ENCODE measurements at places on chromosomes 3 and 15. TPM values are rescaled to one million over a fixed set of nuclear protein-coding genes. Genes with fewer than 3 reads are reported as not detected.

Gene LYSMD4
- polyA plus RNA-seq: 9.8 TPM

- DNase-seq: no peak
Observed at GRCh38 chr3:36302626-36303025, 77.7 kb upstream of the STAC start.

Gene COX5A
- 765 TPM for polyA plus RNA-seq

Gene PLSCR5
- polyA plus RNA-seq: not detected

DNA sequence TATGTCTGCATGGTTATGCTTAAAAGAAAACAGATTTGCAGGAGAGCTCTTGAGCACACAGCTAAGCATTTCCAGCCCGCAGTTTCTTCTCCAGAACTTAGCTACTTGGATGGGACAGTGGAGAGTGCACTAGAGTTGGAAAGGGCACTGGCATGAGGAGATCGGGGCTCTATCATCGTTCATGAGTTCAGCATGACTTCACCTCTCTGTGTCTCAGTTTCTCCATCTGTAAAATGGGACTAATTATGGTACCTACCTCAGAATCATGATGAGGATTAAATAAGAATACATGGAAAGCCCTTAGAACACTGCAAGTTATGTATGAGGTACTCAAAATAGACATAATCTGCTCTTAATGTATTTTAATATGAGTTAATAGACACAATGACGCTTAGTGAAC is 69.9 kb downstream of the CMTM8 start:
- DNase-seq: no peak

Gene SPINK8
- not detected for polyA plus RNA-seq

DNA sequence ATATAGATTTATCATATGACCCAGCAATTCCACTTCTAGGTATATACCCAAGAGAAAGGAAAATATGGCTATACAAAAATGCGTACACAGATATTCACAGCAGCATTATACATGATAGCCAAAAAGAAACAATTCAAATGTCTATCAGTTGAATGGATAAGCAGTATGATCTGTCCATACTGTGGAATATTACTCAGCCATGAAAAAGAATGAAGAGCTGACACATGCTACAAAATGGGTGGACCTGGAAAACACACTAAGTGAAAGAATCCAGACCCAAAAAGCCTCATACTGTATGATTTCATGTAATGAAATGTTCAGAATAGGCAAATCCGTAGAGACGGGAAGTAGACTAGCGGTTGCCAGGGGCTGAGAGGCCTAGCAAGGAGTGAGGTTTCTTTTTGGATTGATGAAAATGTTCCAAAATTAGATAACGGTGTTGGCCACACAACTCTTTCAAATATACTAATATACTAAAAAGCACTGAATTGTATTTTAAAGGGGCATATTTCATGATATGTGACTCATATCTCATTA is 33.4 kb downstream of the FGD5 start:
- no peak for DNase-seq

GRCh38 chr3:37762286-37762685 is 99.4 kb upstream of the CTDSPL start:
- peak; percentile 33 for DNase-seq

DNA sequence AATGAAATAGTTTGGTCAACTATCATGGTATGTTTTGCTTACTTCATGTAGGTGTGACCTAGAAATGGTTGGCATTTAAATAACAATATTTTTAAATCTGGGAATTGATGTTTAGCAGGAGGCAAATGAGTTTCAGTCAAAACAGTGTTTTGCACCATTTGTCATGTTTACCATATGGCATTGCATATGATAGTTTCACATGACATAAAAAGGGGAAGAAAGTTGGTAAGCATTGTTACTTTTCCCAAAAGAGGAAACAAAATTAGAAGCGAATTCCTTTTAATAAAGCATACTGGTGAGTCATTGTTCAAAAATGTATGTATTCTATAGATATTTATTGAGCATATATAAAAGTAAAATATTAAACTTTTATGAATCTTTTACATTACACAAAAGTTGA is 2.3 kb downstream of the RNF13 start:
- no peak for DNase-seq

Gene HGD
- not detected for polyA plus RNA-seq

Gene TNNC1
- 8.3 TPM for polyA plus RNA-seq

DNA sequence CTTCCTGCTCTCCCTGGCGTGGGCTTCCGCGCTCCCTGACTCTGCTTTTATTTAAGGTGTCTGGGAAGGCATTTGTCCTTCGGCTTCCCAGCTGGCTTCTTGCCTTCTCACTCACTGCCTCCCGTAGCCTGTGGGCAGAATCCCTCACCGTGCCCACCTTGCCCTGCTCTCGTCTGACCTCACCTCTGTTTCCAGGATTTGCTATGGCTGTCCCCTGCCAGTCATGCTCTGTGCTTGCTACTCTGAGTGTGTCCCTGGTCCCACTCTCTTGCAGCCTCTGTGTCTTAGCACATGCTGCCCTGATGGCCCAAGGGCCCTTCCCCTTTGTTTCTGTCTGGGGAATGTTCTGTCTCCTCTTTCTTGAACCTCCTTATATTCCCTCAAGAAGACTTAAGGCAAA is 26.2 kb downstream of the LPP start:
- DNase-seq: no peak

Gene NRG4
- polyA plus RNA-seq: 0.47 TPM

- no peak for DNase-seq
Observed at GRCh38 chr15:59329570-59330350, 42.9 kb downstream of the MYO1E start.

DNA sequence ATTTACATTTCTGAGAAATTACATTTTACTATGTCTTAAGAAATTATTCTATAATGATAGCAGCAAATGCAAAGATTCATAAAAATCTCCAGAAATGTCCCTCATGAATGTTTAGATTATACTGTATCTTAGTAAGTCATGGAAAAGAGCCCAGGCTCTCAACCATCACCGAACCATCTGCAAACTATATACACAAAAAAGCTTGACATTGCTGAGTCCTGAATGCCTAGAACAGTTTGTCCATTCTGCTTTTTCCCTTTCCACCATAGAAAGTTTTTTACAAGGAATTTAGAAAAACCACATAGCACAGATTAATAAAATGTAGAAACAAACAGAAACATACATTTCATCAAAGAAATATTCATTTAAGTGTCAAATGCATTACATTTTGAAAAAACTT is 83.6 kb downstream of the MYO9A start:
- no peak for DNase-seq

- DNase-seq: no peak
Observed at GRCh38 chr3:54520060-54520459, 397.7 kb downstream of the CACNA2D3 start.

- no peak for DNase-seq
Observed at GRCh38 chr15:72614810-72615532, 39.5 kb upstream of the GOLGA6B start.

Gene ATP13A4
- polyA plus RNA-seq: not detected

Gene IL12A
- polyA plus RNA-seq: 1.3 TPM

GRCh38 chr3:189038773-189039745 is 132.7 kb upstream of the TPRG1 start:
- no peak for DNase-seq

GRCh38 chr15:93266291-93266690 is 177.3 kb upstream of the RGMA start:
- no peak for DNase-seq

Gene GATA2
- polyA plus RNA-seq: 0.52 TPM

Gene LMAN1L
- polyA plus RNA-seq: not detected

Gene C3orf20
- polyA plus RNA-seq: not detected

Gene IGSF10
- polyA plus RNA-seq: 0.50 TPM

Gene USP19
- 13.2 TPM for polyA plus RNA-seq

- peak; percentile 80 for DNase-seq
Observed at GRCh38 chr3:34683851-34684250, 885.4 kb downstream of the PDCD6IP start.

All from GM23338 (cell line).